ENCODE measurements at places on chromosomes 11 and 22.

GRCh38 chr11:11992257-11993212 is 15.9 kb downstream of the DKK3 start:
- peak; percentile 57 for DNase-seq

DNA sequence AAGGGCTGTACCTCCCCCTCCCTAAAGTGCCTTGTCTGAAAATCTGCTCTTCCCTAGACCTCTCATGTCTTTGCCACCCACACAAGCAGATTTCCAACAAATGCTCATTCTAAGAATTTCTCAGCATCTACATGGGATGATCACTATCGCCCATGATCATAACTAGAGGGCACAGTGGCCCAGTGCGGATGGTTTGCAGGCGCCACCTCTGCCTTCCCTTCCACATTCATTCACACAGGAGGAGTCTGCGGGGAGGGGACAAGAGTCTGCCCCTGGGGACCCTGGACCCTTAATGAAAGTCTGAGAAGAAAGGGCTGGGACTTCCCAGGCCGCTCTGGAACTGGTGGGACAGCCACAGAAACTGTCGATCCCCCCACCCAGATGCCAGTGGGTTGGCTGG is 28.9 kb downstream of the KCTD17 start:
- DNase-seq = no peak

GRCh38 chr22:48884786-48885185 is 942.9 kb downstream of the BRD1 start:
- DNase-seq = no peak

GRCh38 chr22:21652547-21653545 is 10.7 kb downstream of the SDF2L1 start:
- no peak for DNase-seq

GRCh38 chr11:39434466-39434865 is 2025.0 kb downstream of the LRRC4C start:
- no peak for DNase-seq

GRCh38 chr11:105705786-105706530 is 96.1 kb downstream of the GRIA4 start:
- no peak for DNase-seq

DNA sequence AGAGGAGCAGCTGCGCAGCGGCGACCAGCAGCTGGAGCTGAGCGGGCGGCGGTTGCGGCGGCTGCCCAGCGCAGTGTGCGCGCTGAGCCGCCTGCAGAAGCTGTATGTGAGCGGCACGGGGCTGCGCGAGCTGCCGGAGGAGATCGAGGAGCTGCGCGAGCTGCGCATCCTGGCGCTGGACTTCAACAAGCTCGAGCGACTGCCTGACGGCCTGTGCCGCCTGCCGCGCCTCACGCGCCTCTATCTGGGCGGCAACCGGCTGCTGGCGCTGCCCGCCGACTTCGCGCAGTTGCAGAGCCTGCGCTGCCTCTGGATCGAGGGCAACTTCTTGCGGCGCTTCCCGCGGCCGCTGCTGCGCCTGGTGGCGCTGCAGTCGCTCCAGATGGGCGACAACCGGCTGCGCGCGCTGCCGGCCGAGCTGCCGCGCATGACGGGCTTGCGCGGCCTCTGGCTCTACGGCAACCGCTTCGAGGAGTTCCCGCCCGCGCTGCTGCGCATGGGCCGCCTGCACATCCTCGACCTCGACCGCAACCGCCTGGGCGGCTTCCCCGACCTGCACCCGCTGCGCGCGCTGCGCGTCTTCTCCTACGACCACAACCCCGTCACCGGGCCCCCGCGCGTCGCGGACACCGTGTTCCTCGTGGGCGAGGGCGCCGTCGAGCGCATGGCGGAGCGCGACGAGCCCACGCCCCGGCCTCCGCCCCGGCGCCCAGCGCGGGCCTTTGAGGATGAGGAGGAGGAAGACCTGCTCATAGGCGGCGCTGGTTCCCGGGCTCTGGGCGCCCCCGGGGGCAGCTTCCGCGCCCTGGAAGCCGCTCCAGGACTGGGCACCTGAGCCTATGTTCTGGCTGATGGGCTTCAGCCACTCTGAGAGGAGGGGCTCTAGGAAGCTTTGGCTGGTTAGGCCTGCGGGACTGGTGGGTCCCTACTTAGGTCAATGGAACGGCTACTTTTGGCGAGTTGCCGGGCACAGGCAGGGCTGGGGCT is 787 bp downstream of the LRRC10B start:
- DNase-seq = peak; percentile 63

DNA sequence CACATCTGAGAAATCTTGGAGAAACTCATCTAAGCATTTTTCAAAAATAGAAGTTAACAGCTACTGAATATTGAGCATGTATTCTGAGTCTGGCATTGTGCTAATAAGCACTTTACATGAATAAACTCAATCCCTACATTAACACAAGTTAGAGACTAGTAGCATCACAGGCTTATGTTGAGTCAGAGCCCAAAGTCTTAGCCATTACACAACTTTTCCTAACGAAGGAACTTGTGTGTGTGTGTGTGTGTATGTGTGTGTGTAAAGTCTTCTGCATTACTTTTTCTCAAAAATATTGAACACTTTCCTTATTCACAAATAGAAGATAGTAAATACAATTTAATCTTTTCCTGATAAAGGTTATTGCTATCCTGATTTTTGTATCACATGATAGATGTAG is 8.7 kb upstream of the CLPB start:
- DNase-seq = no peak

- no peak for DNase-seq
Measured at GRCh38 chr22:44172370-44173108, 8.2 kb upstream of the PARVG start.

- DNase-seq = peak; percentile 41
Measured at GRCh38 chr11:111977146-111978027, 40.2 kb downstream of the DIXDC1 start.

DNA sequence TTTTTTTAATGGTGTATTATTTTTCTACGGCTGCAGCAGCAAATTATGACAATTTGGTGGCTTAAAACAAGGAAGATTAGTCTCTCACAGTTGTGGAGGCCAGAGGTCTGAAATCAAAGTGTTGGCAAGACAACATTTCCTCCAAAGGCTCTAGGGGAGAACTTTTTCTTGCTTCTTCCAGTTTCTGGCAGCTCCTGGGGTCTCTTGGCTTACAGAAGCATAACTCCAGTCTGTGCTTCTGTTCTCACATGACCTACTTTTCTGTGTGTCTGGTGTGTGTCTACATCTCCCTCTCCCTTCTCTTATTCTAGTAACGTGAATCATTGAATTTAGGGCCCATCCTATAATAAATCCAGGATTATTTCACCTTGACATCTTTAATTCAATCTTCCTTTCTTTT is 551.9 kb upstream of the LUZP2 start:
- no peak for DNase-seq

All from RWPE1 (cell line).